ENCODE measurements at places on chromosomes 6 and 20. TPM values are rescaled to one million over a fixed set of nuclear protein-coding genes. Genes with fewer than 3 reads are reported as not detected.
A peak's percentile ranks its signal among the peaks of the same experiment; 100 is the strongest.

The NRN1 gene
- total RNA-seq, result 10.2 TPM

The IRF4 gene
- total RNA-seq, result 432 TPM

The SDC4 gene
- total RNA-seq, result 24.6 TPM

The LY6G6F gene
- not detected for total RNA-seq

The ZBTB12 gene
- 3.2 TPM for total RNA-seq

GRCh38 chr6:14083262-14083661 lies 34.3 kb upstream of the CD83 start:
- no peak overlapping the region for H3K27ac ChIP-seq
- H3K4me3 ChIP-seq, result no peak overlapping the region
- no peak for DNase-seq
- no peaks in the 10 kb centered on the region for H3K36me3 ChIP-seq
- H3K4me1 ChIP-seq, result peaks cover 14% of the 10 kb centered on the region
- no peaks in the 10 kb centered on the region for H3K27me3 ChIP-seq

GRCh38 chr20:64254571-64255360 lies 782 bp upstream of the PCMTD2 start:
- peak overlapping the region; percentile 69 for H3K27ac ChIP-seq
- peaks cover 37% of the 10 kb centered on the region for H3K4me1 ChIP-seq
- H3K27me3 ChIP-seq, result no peaks in the 10 kb centered on the region

DNA sequence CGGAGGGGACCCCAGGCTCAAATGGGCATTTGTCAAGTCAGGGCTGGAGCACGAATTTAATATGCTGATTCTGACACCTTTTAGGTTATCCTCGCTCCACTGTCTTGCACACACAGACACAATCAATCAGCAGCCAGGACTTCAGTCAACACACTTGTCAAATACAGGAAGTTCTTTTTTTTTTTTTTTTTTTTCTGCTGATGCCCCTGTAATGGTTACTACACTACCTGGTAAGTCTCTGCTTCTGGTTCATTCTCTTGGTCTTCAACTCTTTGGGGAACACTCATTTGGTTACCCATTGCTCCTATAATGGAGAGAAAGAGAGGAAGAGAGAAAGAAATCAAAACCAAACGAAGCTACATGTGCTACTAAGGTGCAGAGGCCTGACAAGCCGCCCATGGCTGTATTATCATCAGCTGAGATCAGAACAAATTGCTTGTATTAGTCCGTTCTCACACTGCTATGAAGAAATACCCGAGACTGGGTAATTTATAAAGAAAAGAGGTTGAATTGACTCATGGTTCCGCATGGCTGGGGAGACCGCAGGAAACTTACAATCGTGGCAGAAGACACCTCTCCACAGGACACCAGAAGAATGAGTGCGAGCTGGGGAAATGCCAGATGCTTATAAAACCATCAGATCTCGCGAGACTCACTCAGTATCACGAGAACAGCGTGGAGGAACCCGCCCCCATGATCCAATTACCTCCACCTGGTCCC lies 11.8 kb downstream of the BCAS1 start:
- no peaks in the 10 kb centered on the region for H3K36me3 ChIP-seq
- no peak for DNase-seq
- no peak overlapping the region for H3K4me3 ChIP-seq
- H3K4me1 ChIP-seq, result peaks cover 24% of the 10 kb centered on the region
- H3K27ac ChIP-seq, result peak overlapping the region; percentile 17
- no peaks in the 10 kb centered on the region for H3K27me3 ChIP-seq

DNA sequence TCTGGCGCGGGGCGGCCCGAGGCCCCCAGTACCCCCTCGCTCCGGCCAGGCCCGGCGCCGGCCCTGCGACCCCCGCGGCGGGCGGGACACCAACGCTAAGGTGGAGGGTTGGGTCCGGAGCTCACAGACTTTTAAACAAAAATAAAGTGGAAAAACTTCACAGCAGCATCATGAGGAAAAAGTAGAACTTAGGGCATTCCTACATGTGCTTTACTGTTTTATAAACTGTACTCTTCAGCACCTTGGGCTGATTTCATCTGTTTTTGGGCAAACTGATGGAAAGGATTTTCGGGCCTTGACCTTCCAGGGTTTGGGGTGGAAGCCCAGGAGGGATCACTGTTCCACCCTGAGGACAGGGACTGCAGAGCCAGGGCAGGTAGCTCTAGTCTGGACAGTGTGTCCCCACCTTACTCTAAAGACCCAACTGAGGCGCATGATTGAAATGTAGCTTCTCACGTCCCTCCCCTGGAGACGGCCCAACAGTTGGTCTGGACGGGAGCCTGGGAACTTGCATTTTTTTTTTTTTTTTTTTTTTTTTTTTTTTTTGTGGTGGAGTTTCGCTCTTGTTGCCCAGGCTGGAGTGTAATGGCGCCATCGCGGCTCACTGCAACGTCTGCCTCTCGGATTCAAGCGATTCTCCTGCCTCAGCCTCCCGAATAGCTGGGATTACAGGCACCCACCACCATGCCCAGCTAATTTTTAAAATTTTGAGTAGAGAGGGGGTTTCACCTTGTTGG lies 740 bp downstream of the NELFCD start:
- peak overlapping the region; percentile 87 for H3K27ac ChIP-seq
- H3K4me1 ChIP-seq, result peaks cover 27% of the 10 kb centered on the region
- H3K27me3 ChIP-seq, result no peaks in the 10 kb centered on the region
- H3K36me3 ChIP-seq, result peaks cover 16% of the 10 kb centered on the region
- H3K4me3 ChIP-seq, result peak overlapping the region; percentile 90

GRCh38 chr6:2517401-2517800 lies 233.3 kb downstream of the MYLK4 start:
- H3K4me1 ChIP-seq, result peaks cover 2% of the 10 kb centered on the region
- no peak overlapping the region for H3K4me3 ChIP-seq
- H3K36me3 ChIP-seq, result peaks cover 4% of the 10 kb centered on the region
- no peak overlapping the region for H3K27ac ChIP-seq
- H3K27me3 ChIP-seq, result peaks cover 42% of the 10 kb centered on the region

- peaks cover 9% of the 10 kb centered on the region for H3K27me3 ChIP-seq
- no peak overlapping the region for H3K4me3 ChIP-seq
- peaks cover 30% of the 10 kb centered on the region for H3K4me1 ChIP-seq
- no peaks in the 10 kb centered on the region for H3K36me3 ChIP-seq
Observed at GRCh38 chr6:155187994-155188706, 75.7 kb upstream of the CLDN20 start.

DNA sequence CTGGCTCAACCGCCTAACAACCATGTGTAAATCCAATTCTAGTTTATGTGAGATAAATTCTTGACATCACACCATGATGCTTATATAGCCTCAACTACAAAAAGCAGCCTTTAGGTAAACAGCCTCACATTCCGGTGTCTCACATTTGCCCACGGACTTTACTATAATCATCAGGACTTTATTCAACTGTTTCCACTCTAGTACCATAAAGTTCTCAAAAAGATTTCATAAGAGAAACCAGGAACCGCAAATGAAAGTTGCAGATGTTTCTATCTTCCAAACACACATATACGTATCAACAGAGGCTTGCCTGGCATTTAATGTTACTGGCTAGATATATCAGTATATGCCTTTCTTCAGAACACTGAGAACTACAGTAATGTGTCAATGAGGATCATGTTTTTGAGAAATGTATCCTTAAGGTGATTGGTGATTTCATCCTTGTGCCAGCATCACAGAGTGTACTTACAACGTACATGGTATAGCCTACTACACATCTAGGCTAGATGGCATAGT lies 80.0 kb downstream of the EPB41L2 start:
- no peak overlapping the region for H3K27ac ChIP-seq
- H3K4me1 ChIP-seq, result peaks cover 11% of the 10 kb centered on the region
- peaks cover 23% of the 10 kb centered on the region for H3K36me3 ChIP-seq
- H3K27me3 ChIP-seq, result no peaks in the 10 kb centered on the region
- no peak overlapping the region for H3K4me3 ChIP-seq

GRCh38 chr6:32742374-32742773 lies 1.2 kb downstream of the HLA-DQA2 start:
- H3K27ac ChIP-seq, result no peak overlapping the region
- H3K27me3 ChIP-seq, result peaks cover 50% of the 10 kb centered on the region
- DNase-seq, result no peak
- H3K4me1 ChIP-seq, result peaks cover 10% of the 10 kb centered on the region
- no peaks in the 10 kb centered on the region for H3K36me3 ChIP-seq

DNA sequence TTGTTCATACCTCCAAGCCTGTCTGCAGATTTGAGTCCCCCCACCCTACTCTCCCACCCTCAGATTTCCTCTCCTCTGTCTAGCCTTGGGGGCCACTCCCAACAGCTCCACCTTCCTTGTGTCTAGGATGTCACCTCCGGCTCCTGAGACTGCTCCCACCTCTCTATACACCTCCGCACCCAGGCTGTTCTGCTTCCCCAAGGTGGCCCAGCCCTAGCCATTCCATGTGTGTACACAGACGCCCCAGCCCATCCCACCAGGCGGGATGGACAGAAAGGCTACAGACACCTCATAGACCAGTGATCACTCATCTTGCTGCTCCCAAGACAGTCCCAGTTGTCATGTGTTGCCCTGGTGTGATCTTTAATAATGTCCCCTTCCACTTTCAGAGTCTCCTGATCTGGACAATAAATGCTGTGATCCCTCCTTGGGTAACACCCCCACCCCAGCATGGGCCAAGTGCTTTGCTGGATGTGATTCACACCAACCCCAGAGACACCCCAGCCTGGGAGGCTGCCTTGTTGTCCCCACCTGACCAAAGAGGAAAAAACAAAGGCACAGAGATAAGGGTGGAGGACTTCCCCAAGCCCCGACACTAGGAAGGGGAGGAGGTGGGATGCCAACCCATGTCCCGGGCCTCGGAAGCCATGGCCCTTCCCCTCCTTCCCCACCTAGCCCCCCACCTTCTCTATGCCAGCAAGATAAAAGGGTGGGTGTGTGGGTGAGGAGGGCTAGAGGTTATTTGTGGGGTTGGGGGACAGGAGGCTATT lies 36.1 kb downstream of the MDFI start:
- peaks cover 17% of the 10 kb centered on the region for H3K27me3 ChIP-seq
- no peak overlapping the region for H3K27ac ChIP-seq
- DNase-seq, result no peak
- H3K4me3 ChIP-seq, result no peak overlapping the region

- H3K27ac ChIP-seq, result no peak overlapping the region
- no peak overlapping the region for H3K4me3 ChIP-seq
- H3K27me3 ChIP-seq, result no peaks in the 10 kb centered on the region
- H3K4me1 ChIP-seq, result no peaks in the 10 kb centered on the region
- peaks cover 18% of the 10 kb centered on the region for H3K36me3 ChIP-seq
Observed at GRCh38 chr6:143166247-143166695, 105.6 kb downstream of the AIG1 start.

GRCh38 chr6:117354671-117355070 lies 71.1 kb downstream of the ROS1 start:
- H3K27ac ChIP-seq, result no peak overlapping the region
- H3K4me1 ChIP-seq, result no peaks in the 10 kb centered on the region
- H3K27me3 ChIP-seq, result peaks cover 8% of the 10 kb centered on the region
- no peaks in the 10 kb centered on the region for H3K36me3 ChIP-seq
- DNase-seq, result no peak

GRCh38 chr20:59992526-59993084 lies 34.4 kb downstream of the CDH26 start:
- H3K36me3 ChIP-seq, result peaks cover 4% of the 10 kb centered on the region
- no peak overlapping the region for H3K4me3 ChIP-seq
- DNase-seq, result no peak
- H3K4me1 ChIP-seq, result no peaks in the 10 kb centered on the region
- no peaks in the 10 kb centered on the region for H3K27me3 ChIP-seq
- H3K27ac ChIP-seq, result no peak overlapping the region

- no peaks in the 10 kb centered on the region for H3K27me3 ChIP-seq
- H3K4me3 ChIP-seq, result no peak overlapping the region
- H3K4me1 ChIP-seq, result no peaks in the 10 kb centered on the region
- no peak overlapping the region for H3K27ac ChIP-seq
- no peaks in the 10 kb centered on the region for H3K36me3 ChIP-seq
Observed at GRCh38 chr6:102798636-102799035, 1405.1 kb downstream of the GRIK2 start.

DNA sequence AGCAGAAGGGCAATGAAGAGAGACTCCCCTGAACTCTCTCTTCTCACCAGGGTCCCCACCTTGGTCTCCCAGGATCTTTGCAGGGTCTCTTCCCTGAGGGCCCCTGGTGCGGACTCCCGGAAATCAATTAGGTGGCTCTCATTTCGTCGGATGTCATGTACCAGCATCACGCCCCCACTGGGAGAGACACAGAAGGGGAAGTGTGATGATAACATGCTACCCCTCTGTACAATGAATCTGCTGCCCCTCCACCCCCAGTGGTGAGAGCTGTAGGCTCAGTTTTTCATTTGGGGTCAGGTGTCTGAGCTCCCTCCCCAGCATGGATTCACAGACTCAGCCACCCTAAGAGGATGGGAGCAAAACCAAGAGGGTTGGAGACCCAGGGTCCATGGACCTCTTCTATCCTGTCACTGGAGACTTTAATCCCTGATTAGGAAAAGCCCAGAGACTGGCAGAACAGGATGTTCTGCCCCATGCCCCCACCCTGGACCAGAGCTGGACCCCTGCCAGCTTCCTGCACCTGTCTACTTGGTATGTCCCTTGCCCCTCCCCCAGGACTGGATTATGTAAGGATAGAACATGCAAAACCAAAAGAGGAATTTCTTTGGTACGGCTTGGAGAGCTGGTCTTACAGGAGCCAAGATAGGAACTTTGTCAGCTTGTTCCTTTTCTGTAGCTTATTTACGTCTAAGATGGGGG lies 11.1 kb downstream of the GGT7 start:
- no peaks in the 10 kb centered on the region for H3K36me3 ChIP-seq
- DNase-seq, result no peak
- H3K4me3 ChIP-seq, result no peak overlapping the region
- no peak overlapping the region for H3K27ac ChIP-seq
- H3K27me3 ChIP-seq, result no peaks in the 10 kb centered on the region

- H3K27me3 ChIP-seq, result no peaks in the 10 kb centered on the region
- no peak overlapping the region for H3K4me3 ChIP-seq
- H3K4me1 ChIP-seq, result peaks cover 3% of the 10 kb centered on the region
Observed at GRCh38 chr6:68973066-68973465, 338.0 kb downstream of the ADGRB3 start.

- no peaks in the 10 kb centered on the region for H3K4me1 ChIP-seq
- no peaks in the 10 kb centered on the region for H3K36me3 ChIP-seq
- H3K27me3 ChIP-seq, result no peaks in the 10 kb centered on the region
- no peak overlapping the region for H3K4me3 ChIP-seq
- DNase-seq, result no peak
- H3K27ac ChIP-seq, result no peak overlapping the region
Observed at GRCh38 chr6:147983581-147984366, 358.9 kb upstream of the SASH1 start.

GRCh38 chr6:75290136-75290945 lies 5.7 kb upstream of the TMEM30A start:
- no peak overlapping the region for H3K4me3 ChIP-seq
- peaks cover 16% of the 10 kb centered on the region for H3K36me3 ChIP-seq
- no peak overlapping the region for H3K27ac ChIP-seq
- DNase-seq, result no peak

- H3K4me3 ChIP-seq, result no peak overlapping the region
- H3K27ac ChIP-seq, result no peak overlapping the region
- peaks cover 12% of the 10 kb centered on the region for H3K4me1 ChIP-seq
- H3K36me3 ChIP-seq, result peaks cover 4% of the 10 kb centered on the region
- DNase-seq, result no peak
- no peaks in the 10 kb centered on the region for H3K27me3 ChIP-seq
Observed at GRCh38 chr6:130908958-130909357, 81.8 kb downstream of the SMLR1 start.

GRCh38 chr6:12344296-12344695 lies 54.1 kb downstream of the EDN1 start:
- H3K4me1 ChIP-seq, result no peaks in the 10 kb centered on the region
- DNase-seq, result no peak
- H3K4me3 ChIP-seq, result no peak overlapping the region
- H3K27me3 ChIP-seq, result peaks cover 5% of the 10 kb centered on the region
- no peaks in the 10 kb centered on the region for H3K36me3 ChIP-seq

GRCh38 chr6:45163952-45164766 lies 164.0 kb upstream of the RUNX2 start:
- H3K4me1 ChIP-seq, result peaks cover 52% of the 10 kb centered on the region
- no peaks in the 10 kb centered on the region for H3K27me3 ChIP-seq
- H3K4me3 ChIP-seq, result peak overlapping the region; percentile 61
- peak overlapping the region; percentile 98 for H3K27ac ChIP-seq
- H3K36me3 ChIP-seq, result peaks cover 65% of the 10 kb centered on the region
